ENCODE measurements at places on chromosomes 12 and 14.

DNA sequence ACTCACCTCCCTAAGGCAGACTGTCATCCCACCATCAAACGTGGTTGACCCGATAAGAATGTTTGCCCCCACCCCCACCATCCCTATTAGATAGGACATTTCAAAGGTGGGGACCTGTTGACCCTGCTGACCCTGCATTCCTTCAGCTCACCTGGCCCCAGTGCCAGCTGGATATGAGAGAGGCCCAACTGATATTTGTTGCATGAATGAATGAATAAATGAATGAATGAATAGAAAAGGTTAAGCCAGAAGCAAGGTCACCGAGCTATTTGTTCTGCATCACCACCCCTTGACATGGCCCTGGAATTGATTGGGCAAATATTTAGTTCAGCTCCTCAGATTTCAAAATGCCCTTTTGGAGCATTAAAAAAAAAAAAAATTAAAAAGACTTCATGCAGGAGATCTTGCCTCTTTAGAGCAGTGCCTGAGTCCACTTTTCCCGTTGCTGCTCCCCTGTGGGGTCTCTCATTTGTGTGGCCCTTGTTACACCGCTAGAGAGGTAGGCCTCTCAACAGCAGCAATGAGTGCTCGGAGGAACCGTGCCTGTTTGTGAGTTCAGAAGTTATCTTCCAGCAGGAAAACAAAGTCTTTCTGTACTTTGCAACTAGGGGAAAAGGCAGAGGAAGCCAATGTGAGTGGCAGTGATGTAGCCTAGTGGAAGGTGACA is 8.5 kb upstream of the SERPINA5 start:
- DNase-seq: no peak

DNA sequence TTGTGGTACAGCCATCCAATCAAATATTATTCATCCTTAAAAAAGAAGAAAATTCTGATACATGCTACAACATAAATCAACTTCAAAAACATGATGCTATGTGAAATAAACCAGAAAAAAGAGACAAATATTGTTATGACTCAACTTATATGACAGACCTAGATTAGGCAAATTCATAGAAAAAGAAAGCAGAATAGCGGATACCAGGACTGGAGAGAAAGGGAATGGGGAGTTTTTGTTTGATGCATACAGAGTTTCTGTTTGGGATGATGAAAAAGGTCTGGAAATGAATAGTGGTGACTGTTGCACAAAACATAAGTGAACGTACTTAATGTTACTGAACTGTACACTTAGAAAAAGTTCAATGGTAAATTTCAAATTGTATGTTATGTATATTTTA is 82.3 kb downstream of the SPPL3 start:
- no peak for DNase-seq

- no peak for DNase-seq
These were observed 15.3 kb upstream of the CERS5 start for GRCh38 chr12:50182461-50182860.

DNA sequence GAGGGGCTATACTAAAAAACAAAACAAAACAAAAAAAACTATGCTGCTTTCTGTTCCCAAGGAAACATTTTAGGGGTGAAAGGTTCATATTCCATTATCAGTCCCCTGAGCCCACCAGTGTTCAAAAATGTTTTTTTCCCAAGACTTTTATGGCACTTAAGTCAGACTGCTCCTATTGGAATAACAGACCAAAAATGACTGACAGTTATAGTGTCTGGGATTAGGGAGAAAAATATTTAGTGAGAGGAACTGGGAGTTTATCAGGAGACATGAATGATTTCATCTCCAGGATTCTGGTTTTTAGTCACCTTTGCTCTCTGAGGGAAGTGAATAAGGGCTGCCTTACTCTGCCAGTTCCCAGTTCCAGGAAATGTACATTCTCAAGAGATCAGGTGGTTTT is 68.0 kb downstream of the PDE3A start:
- peak; percentile 51 for DNase-seq

- peak; percentile 35 for DNase-seq
These were observed at the start of gene ZDHHC22 for GRCh38 chr14:77141214-77142004. ZDHHC22 (minus strand) TSS chr14:77141791; CDS start chr14:77139738, 2,053 bp downstream.

- no peak for DNase-seq
These were observed 223.6 kb upstream of the SOX5 start for GRCh38 chr12:24173067-24173466.

- no peak for DNase-seq
These were observed 333.5 kb upstream of the DCN start for GRCh38 chr12:91515944-91516694.

DNA sequence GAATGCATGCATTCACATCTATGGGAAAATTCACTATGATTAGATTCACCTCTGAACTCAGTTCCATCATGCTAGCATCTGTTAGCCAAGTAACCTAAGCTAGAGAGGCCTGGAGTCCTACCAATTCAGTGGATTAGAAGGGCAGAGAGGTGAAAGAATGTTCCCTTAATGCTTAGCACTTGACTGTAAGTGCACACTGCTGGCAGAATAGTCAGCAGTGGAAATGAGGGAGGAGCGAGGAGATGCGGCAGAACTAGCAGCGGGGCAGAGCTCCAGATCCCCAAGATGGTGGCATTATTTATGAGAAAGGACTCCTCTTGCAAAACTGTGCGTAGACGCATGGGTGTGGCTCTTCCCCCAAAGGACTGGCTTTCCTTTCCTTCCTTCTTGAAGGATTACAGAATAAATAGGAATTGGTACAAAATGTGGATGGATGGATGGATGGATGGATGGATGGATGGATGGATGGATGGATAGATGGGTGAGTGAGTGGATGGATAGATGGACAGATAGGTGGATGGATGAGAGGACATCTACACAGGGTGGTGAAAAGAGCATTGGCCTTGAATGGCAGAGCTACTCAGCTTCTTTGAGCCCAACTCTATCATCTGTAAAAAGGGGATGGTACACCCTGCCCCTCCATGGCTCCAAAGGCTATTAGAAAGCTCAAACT is 227.2 kb downstream of the CHST11 start:
- no peak for DNase-seq

- peak; percentile 79 for DNase-seq
These were observed 15.6 kb downstream of the OTUB2 start for GRCh38 chr14:94041551-94042346.

GRCh38 chr14:22555384-22556011 is 33.5 kb downstream of the DAD1 start:
- no peak for DNase-seq

- no peak for DNase-seq
These were observed 69.0 kb downstream of the PRIMA1 start for GRCh38 chr14:93719256-93719655.

GRCh38 chr14:96260341-96260821 is 4.4 kb downstream of the BDKRB1 start:
- DNase-seq: peak; percentile 62

DNA sequence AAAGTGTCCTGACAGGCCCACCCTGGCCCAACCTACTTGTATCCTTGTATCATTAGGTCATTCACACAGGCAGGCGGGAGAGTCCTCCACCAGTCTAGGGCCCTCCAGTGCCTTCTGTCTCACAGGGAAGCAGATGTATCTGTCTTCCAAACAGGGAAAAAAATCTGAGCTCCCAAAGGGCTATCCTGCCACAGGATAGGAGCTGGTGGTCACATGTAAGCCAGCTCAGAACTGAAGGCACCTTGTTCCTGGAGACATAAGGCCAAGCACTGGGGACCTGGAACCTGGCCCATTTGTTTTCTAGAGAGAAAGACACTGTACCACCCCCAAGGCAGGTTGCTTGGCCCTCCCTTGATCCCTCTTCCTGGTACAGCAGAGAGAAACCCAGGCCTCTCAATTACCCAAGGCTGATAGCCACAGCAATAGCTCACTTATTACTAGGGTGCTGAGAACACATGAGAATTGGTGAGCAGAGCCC is 19.4 kb upstream of the PLEKHH1 start:
- DNase-seq: no peak

DNA sequence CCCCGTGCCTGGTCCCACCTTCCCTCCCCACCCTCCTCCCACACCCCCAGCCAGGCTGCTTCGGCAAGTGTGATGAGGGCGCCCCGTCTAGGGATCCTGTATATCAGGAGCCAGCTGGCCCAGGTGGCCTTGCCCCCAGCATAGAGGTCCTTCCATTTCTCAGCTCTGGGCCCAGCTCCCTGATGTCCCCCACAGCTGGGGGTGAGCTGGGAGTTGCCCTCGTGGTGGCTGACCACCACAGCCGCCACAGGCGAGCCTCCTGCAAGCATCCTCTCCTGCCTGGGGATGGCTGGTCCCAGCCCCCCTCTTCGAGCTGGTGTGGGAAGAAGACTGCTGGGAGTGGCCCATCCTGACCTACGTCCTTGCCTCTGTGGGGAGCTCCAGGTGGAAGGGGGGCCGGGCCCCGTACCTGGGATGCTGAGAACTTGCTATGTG is 7.4 kb downstream of the ASPG start:
- DNase-seq: no peak

GRCh38 chr12:4046495-4046840 is 173.3 kb upstream of the PARP11 start:
- no peak for DNase-seq

DNA sequence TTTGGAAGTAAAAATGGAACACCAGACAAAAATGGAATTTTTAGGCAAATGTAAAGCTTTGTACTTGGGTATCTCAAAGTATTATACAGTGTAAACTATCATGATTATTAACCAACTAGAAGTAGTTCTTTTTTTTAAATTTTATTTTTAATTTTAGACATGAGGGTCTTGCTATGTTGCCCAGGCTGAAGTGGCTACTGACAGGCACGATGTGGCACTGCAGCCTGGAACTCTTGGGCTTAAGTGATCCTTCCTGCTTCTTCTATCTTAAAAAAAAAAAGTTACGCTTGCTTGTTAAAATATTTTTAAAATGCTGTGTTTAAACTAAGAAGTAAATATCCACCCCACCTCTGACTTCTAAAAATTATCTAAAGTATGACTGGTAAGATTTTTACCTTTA is 1.9 kb upstream of the FUT8 start:
- DNase-seq: no peak

GRCh38 chr14:28515571-28515970 is 251.0 kb upstream of the FOXG1 start:
- DNase-seq: no peak

DNA sequence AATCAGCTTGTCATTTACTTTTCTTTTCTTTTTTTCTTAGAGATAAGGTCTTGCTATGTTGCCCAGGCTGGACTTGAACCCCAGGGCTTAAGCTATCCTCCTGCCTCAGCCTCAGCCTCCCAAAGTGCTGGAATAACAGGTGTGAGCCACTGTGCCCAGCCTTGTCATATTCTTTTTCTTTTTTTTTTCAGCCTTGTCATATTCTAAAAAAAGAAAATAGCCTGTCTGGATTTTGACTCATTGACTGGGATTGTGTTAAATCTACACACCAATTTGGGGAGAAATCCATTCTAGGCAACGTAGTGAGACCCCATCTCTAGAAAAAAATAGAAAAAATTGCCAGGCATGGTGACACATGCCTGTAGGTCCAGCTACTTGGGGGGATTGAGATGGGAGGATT is 24.1 kb downstream of the ATP5MC2 start:
- DNase-seq: no peak

DNA sequence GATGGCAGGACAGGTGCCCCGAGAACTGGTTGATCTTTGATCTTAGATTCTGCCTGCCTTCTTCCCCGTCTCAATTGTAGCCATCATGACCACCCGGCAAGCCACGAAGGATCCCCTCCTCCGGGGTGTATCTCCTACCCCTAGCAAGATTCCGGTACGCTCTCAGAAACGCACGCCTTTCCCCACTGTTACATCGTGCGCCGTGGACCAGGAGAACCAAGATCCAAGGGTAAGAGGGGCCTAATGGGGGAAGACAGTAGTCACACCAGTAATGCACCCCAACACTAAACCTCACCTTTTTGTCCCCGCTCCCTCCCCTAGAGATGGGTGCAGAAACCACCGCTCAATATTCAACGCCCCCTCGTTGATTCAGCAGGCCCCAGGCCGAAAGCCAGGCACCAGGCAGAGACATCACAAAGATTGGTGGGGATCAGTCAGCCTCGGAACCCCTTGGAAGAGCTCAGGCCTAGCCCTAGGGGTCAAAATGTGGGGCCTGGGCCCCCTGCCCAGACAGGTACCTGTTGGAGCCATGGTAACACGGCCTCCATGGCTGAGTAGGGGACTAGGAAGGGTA is 556 bp downstream of the TROAP start:
- DNase-seq: no peak

- peak; percentile 56 for DNase-seq
These were observed 58.8 kb downstream of the TRMT5 start for GRCh38 chr14:60922050-60922449.

DNA sequence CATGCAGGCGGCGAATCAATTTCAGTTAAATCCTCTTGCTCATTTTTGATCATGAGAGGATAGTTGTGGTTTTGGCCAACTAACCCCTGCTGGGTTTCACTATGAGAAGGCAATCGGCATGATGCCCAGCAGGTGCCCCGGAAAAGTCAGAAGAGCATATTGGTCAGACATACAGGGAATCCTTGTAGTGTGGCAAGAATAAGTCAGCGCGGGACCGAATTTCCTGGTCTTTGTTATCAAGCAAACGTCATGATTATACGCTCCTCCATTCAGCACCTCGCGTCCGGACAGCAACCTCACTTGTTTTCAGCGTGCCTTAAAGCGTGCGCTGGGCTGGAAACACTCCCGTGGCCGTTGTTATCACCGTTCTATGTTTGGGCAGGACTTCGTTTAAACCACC is 1.8 kb downstream of the TBC1D30 start:
- peak; percentile 34 for DNase-seq

GRCh38 chr12:107610021-107610859 is 75.4 kb upstream of the PWP1 start:
- DNase-seq: peak; percentile 34

- DNase-seq: no peak
These were observed 10.7 kb upstream of the BHLHE41 start for GRCh38 chr12:26135571-26135970.

DNA sequence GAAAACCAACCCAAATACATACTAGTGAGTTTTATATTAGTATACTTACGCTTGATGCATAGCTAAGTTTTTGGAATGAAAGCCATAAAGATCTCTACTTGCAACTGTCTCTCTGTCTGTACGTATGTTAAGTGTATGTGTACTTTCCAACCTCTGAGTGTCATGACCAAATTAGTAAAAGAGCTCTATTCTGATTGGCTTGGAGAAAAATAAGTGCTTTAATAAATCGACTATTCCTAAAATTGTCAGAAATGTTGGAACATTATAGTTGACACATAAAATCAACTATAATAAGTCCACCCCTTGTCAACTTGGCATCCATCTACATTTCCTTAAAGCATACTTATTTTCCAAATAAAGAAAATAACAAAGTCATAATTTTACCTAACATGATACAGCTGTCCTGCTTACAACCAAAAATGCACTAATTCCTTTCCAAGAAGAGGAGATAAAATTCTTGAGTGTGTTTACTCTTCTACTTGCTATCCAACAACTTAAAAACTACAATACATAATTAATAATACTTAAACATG is 507.4 kb upstream of the ATP2B1 start:
- DNase-seq: no peak

DNA sequence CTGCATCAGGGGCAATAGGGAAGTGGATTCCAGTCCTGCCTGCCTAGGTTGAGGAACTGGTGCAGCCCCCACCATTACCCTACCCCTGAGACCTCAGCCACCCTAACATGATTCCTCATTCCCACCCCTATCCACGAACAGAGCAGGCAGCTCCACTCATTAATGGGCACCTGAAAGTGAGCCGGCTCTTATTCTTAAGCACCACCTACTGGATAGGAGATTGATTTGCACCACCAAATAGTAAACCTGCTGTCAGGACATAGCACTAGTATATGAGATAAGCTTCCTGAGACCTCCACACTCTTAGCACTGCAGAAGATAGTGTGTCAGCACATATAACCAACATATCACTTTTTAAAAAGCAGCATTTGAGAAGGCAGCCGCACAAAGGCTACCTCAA is 573.2 kb downstream of the SOX5 start:
- no peak for DNase-seq
